ENCODE measurements at places on chromosomes 5 and 9.

DNA sequence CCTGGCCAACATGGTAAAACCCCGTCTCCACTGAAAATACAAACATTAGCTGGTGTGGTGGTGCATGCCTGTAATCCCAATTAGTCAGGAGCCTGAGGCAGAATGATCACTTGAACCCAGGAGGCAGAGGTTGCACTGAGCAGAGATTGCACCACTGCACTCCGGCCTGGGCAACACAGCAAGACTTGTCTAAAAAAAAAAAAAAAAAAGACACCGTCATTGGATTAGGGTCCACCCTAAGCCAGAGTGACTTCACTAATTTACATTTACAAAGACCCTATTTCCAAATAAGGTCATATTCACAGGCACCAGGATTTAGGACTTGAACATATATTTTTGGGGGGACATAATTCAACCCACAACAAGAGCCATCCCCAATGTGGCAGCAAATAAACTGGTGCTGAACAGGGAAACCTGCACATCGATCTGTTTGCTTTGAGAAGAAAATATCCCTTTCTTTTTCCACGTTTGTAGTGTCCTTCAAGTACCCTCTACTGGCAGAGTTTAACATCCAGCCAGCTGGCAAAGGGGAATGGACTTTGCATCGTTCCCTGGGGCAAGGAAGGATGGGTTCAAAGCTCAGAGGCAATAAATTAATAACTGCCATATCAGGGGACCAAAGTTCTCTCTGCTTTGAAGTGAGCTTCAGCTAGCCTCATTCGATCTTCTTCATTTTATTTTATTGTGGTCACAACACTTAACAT, 3.7 kb upstream of the DNAJC25 start:
- no peak for DNase-seq

DNA sequence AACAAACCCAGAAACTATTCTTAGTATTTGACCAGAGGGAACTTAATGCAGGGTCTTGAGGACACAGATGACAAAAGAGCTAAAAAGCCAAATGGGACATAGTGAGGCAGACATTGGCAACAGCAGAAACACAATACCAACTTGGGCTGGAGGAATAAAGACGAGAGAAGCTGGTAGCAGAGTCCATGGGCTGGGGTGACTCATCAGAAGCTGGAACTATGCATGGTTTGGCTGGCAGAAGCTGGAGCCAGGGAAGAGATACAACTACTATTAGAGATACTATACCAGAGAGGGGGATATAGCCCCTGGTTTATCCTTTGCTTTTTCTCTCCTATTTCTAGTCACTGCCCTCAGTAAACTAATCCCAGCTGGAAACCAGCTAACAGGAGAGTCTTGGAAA, 29.2 kb upstream of the DPYSL3 start:
- peak; percentile 67 for DNase-seq

GRCh38 chr5:138929571-138929955, 54.4 kb upstream of the LRRTM2 start:
- no peak for DNase-seq

GRCh38 chr5:39211773-39212172, 7.6 kb downstream of the FYB1 start:
- DNase-seq, result no peak

- DNase-seq, result peak; percentile 36
These were observed 334.0 kb upstream of the PUM3 start for GRCh38 chr9:3177936-3178335.

Data from astrocyte of the hippocampus (primary cell).